ENCODE measurements at places on chromosomes 2 and 18.

DNA sequence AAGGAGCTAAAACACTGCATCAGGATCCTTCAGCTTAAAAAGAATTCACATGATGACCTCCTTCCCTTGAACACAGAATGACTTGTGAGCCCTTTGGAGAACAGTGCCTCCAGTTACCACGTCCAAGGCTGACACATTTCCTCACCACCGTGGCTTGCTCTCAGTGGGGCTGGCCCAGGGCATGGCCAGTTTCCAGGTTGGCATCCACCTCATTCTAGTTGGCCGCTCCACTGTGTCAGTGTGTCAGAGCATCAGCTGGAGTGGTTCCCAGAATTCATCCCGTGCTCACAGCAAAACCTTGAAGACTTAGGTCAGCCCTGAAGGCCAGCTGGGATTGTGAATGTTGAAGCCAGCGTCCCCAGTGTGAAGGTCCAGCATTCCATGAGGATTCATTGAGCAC is 158.5 kb downstream of the INSIG2 start:
- no peak for DNase-seq

- DNase-seq = no peak
Observed at GRCh38 chr18:45801416-45802004, 24.0 kb upstream of the SIGLEC15 start.

DNA sequence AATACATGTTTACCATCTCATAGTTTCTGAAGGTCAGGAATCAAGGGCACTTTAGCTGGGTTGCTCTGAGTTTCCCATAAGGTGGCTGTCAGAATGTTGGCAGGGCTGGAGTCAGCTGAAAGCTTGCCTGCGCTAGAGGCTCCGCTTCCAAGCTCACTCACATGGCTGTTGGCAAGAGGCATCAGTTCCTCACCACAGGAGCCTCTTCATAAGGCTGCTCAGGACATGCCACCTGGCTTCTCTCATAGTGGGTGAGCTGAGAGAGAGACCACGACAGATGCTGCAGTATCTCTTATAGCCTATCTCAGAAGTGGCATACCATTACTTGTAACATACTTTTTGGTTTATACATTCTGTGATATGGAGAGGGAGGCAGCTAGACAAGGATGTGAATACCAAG is 7.2 kb downstream of the HADHB start:
- no peak for DNase-seq

GRCh38 chr2:40395169-40396073 is 56.5 kb downstream of the SLC8A1 start:
- DNase-seq = no peak

DNA sequence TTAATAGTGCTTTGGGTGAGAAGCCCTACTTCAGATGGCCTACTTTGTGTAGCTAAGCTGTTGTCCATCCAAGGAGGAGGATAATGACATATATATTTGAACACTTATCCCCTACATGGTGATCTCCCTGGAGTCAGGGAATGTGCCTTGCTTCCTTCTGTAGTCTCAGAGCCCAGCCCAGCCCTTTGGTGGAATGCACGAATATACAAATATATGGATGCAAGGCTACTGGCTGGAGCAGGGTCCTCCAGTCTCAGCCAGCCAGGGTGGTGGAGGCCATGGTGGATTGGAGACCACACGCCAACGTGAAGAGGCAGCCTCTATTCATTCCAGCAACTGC is 150.6 kb upstream of the RIOK3 start:
- no peak for DNase-seq

DNA sequence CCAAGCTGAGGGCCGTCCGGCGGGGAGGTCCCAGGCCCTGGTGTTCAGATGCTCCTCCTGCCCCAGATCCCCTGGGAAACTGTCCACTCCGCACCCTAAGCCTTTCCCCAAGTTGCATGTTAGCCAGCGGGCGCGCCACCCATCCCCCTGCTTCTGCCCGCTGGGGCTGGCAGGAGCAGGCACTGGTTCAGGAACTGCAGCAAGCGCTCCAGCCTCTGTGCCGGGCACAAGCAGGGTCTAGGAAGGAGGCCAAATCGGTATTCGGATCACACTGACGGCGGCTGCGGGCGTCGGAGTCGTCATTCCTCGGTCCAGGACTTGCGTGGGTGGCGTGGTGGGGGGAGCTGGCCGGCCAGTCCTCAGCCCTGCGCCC is 53.7 kb downstream of the FAM168B start:
- no peak for DNase-seq

DNA sequence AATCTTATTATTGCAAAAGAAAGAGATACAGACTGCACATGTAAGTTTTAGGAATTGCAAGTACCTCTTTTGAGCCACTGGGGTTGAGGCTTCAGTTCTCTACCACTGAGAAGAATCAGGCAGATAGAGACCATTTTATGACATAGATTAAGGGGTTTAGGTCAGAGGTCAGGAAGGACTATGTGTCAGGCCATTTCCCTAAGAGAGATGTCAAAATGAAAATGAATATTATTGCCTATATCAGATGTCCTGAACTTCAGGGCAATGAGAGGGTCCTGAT is 113.7 kb downstream of the GATA6 start:
- no peak for DNase-seq

DNA sequence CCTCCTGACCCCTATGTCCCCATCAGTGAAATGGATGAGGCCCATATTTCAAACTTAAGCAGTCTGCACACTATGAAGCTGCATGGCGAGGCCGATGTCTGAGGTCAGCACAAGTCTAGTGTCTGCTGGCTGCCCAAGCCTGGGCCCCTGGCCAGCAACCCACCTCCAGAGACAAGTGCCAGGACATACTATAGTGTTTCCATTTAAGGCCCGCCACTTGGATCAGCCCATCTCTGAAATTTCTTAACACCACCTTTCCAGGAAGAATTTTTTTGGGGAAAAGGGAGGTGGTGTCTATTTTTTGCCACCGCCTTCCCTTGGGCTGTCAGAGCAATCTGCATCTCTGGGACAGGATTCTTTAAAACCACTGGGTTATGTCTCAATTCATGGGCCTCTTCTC is 1.8 kb downstream of the ACVR1 start:
- DNase-seq = no peak

- no peak for DNase-seq
Observed at GRCh38 chr2:97966545-97967215, 29.1 kb downstream of the TMEM131 start.
